ENCODE measurements at places on chromosomes 6 and 20.
A peak's percentile ranks its signal among the peaks of the same experiment; 100 is the strongest.

GRCh38 chr6:119880840-119881239, 531.3 kb upstream of the MAN1A1 start:
- DNase-seq: no peak

GRCh38 chr6:170203212-170203611, 87.7 kb downstream of the DLL1 start:
- DNase-seq: no peak

DNA sequence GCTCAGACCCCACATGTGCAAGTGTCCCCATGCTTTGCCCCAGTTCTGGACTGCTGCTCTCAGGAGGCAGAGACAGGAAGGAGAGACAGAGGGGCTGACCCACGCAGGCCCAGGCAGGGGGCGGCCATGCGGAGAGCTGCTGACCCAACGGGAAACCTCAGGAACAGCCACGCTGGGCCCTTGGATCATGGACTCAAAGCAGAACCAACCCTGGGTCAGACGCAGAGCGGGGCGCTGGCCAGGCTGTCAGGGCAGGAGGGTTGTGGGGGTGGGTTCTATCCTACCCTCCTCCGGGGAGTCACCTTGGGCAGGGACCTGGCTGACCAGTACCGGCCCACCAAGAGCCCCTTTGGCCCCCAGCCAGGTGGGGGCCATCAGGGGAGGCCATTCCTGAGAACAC, 2.0 kb downstream of the KCNQ2 start:
- no peak for DNase-seq

DNA sequence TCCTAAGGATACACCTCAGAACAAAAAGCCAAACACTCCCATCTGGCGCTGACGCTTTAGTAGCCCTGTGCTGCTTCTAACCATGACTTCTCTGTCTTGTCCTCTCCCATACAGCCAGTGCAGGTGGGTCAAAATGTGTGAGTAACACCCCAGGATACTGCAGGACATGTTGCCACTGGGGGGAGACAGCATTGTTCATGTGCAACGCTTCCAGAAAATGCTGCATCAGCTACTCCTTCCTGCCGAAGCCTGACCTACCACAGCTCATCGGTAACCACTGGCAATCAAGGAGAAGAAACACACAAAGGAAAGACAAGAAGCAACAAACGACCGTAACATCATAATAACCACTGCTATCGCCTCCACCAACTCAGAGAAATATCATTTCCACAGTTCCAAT, 1.4 kb downstream of the DEFB132 start:
- DNase-seq: peak; percentile 16

All from IMR-90 (cell line).